HAP-1 (cell line): ENCODE measurements at places on chromosomes 2 and 18.

DNA sequence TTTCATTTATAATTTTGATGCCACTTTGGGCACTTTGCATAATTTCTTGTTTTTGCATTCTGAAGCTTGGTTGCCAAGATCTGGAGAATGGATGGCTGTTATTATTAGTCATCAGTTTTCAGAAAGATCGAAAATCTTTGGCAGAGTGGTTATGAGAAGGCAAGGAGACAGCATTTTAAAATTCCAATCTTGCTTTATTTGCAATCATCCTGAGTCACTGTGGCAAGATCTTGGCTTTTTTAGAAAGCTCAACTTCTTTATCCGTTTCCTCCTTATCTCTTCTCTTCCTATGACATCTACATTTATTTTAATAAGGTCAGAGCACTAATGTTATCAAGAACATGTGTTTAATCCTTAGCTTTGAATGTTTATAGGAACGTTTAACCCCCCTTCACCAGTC lies 31.1 kb upstream of the EIF2AK3 start:
- no peak for DNase-seq

DNA sequence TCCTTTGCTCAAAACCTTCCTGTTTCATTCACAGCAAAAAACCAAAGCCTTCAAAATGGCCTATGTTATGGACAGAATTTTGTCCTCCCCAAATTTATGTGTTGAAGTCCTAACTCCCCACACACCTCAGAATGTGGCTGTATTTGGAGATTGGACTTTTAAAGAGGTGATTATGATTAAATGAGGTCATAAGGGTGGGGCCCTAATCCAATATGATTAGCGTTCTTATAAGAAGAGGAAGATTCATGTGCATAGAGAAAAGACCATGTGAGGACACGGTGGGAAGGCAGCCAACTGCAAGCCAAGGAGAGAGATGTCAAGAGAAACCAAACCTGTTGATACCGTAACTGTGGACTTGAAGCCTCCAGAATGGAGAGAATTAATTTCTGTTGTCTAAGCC lies 4.6 kb upstream of the ZNF638 start:
- no peak for DNase-seq

DNA sequence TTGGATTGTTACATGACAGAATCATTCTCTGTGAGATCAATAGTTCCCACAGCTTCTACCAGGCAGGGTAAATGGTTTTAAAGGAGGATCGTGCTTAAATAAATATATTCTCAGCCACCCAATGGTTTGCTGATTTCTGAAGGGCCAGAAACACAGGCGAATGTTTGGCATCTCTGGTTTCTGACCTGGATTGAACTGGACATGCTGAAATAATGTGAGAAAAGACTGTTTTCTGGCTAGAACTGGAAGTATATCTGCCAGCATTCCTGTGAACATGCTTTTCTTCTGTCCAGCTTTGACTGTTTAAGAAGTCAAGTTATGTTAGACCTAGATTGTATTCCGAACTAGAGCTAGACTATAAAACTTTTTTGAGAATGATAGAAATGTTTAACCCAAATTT lies 77.1 kb upstream of the COL3A1 start:
- no peak for DNase-seq

DNA sequence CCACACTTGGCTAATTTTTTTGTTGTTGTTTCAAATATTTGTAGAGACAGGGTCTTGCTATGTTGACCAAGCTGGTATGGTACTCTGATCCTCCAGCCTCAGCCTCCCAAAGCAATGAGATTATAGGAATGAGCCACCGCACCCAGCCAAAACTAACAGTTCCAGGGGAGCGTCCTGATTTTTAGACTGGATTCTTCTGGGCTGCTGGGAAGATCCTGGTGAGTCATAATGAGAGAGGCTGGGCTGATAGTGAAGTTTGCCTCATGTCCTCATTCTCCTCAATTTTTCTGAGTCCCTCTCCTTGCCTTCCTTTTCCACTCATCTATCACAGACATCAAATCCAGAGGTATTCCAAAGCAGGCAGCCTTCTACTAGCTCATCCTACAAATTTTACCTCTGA lies 81.3 kb downstream of the VSNL1 start:
- DNase-seq, result no peak
